Heart right ventricle (tissue), 16 donors: ENCODE measurements at places on chromosomes 7 and 10. TPM values are rescaled to one million over a fixed set of nuclear protein-coding genes. Genes with fewer than 3 reads are reported as not detected.

DNA sequence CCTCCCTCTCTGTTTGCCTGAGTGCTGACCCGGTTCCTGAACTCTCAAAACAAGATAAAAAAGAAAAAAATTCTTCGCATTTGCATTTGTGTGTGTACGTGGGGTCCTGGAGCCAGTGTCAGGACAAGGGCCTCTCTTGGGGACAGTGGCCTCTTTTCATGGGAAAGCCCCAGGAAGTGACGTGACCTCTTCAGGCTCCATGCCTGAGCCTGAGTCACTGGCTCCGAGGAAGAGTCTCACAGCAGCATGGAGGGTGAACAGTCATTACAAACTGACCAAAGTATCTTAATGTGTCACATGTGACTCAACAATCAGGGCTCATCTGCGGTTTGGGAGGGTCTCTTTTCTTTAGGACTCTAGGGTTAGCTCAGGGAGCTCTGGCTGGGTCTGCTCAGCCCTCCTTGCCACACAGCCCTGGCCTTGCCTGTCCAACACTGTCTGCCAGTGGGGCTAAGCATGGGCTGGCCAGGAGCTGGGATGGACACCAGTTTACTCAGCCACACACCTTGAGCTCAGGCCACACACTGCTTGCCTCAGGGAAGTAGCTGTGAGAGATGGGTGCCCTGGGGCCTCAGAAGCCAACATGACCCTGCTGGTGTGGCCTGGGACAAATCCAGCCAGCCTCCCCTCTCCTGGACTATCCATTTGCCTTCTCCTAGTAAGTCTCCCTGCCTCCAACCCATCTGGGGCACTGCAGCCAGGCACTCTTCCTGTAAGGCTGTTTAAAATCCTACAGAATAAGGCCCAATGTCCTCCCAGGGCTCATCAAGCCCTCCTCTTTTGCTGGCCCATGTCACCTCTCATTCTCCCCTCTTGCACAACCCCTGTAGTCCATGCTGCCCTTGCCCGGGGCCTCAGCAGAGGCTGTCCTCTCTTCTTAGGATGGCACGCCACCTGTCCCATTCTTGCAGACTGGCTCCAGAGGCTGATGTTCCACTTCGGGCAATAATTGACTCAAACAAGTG lies 10.5 kb downstream of the TMEM273 start:
- peak; percentile 60 for DNase-seq
- peaks cover 90% of the 10 kb centered on the region for H3K4me1 ChIP-seq
- no peaks in the 10 kb centered on the region for H3K36me3 ChIP-seq
- H3K4me3 ChIP-seq: peak overlapping the region; percentile 4

ETV1 gene
- total RNA-seq: 64.9 TPM

DNA sequence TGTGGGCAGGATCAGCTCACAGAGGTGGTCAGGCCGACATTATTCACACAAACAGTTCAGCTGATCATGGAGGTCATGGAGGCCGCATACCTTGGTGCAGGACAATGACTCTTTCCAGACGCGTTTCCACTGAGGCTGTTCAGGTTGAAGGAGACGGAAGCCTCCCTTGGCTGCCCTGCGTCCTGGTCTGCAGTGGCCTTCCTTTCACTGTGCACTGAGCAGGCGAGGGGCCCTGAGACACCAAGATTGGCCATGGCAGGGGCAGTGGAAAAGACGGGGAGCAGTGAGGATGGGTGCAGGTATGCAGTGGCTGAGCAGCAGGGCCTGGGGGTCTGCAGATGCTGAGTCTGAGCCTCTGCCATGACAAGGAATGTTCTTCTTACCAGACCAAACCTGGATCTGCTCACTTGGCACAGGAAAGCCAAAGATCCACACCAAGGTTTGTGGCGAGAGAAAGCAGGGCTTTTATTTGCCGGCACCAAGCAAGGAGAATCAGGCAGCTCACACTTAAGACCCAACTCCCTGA lies 263.3 kb downstream of the GLRX3 start:
- no peaks in the 10 kb centered on the region for H3K4me1 ChIP-seq
- H3K27ac ChIP-seq: no peak overlapping the region
- H3K27me3 ChIP-seq: peaks cover 6% of the 10 kb centered on the region
- H3K36me3 ChIP-seq: no peaks in the 10 kb centered on the region
- no peak for DNase-seq

NRAP gene
- 1,488 TPM for total RNA-seq

DNA sequence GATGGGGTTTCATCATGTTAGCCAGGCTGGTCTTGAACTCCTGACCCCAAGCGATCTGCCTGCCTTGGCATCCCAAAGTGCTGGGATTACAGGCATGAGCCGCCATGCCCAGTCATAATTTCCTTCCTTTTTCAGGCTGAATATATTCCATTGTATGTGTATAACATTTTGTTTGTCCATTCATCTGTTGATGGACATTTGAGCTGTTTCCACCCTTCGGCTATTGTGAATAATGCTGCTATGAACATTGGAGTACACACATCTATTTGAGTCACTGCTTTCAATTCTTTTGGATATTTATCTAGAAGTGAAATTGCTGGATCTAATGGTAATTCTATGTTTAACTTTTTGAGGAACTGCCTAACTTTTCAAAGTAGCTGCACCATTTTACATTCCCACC lies 34.6 kb downstream of the TLX1 start:
- H3K4me3 ChIP-seq: no peak overlapping the region
- H3K27me3 ChIP-seq: peaks cover 74% of the 10 kb centered on the region
- peaks cover 6% of the 10 kb centered on the region for H3K4me1 ChIP-seq
- no peak overlapping the region for H3K27ac ChIP-seq
- no peak for DNase-seq

DNA sequence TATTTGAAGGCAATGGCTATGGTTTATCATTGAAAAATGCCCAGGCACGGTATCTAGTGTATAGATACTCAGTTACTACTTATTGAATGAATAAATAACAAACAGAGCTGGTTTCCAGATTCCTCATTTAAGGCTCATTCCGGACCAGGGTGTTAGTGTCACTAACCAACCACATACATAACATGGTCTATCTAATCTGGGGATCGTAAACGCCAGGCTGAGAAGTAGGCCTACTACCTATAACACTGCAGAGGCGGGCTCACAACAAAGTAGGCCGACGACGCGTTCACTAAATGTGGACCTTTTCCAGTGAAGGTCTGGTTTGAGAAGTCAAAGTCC lies 423 bp downstream of the LSM5 start:
- no peak for DNase-seq
- peaks cover 10% of the 10 kb centered on the region for H3K36me3 ChIP-seq
- H3K27me3 ChIP-seq: no peaks in the 10 kb centered on the region
- H3K4me1 ChIP-seq: peaks cover 5% of the 10 kb centered on the region
- no peak overlapping the region for H3K27ac ChIP-seq
- H3K4me3 ChIP-seq: peak overlapping the region; percentile 81

DNA sequence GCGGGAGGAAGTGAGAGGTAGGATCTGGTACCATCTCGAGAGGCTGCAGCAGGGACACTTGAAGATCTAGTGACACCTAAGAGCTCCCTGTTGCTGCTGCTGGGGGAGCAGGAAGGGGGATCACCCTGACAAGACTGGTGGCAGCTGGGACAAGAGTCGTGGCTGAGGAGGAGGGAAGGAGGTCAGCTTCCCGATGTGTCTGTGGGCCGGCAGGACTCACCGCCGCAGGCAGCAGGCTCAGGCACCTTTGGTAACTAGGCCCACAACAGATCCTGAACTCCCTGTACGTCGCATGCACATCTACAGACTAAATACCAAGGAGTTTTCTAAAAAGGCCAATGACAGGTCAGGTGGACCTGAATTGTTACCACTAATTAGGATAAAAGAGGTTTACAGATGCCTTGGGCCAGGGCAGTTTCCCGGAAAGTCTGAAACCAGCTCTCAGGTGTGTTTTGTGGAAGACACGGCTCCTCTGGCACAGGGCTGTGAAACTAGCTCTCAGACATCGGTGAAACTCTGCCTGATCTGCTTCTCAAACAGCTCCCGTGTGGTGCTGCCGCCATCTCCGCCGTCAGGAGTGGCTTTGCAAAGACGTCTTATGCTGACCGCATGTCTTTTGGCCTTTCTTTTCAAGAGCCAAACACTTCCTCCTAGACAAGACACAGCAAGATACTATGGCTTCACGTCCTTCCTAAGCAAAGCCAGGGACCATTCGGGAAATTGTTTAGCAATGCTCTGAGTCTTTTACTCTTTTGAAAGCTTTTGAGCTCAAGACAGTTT lies 609.7 kb downstream of the PTPRN2 start:
- no peaks in the 10 kb centered on the region for H3K36me3 ChIP-seq
- H3K4me3 ChIP-seq: no peak overlapping the region
- no peaks in the 10 kb centered on the region for H3K27me3 ChIP-seq
- no peak overlapping the region for H3K27ac ChIP-seq
- H3K4me1 ChIP-seq: no peaks in the 10 kb centered on the region

ATP6V0A4 gene
- total RNA-seq: not detected

DNA sequence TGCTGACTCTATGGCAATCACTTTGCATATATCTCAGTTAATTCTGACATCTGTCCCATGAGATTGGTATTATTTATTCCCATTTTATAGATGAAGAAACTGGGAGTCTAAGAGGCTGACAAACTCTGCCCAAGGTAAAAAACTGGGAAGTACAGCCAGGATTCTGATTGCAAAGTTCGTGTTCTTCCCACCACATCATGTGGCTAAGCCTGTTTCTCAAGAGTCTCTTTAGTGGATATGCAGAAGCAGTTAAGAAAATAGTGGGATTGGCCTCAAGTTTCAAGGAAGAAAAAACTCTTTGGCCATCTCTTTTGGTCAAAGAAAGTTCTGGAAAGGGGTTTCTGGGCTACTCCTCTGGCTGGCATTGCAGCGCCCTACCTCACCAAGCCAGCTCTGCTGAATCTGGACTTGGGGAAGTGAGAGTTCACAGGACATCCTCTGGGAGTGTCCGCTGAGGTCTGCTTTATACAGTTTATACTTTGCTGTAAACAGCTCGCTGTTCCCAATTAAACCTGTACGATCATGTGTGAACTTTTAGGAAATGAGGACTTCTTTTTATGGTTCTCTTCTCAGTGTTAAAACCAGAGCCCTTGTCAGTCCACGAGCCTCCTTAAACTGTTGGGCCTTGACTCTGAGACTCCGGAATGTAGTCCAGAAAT lies 12.2 kb upstream of the BMPR1A start:
- no peak for DNase-seq
- H3K4me3 ChIP-seq: no peak overlapping the region
- H3K36me3 ChIP-seq: no peaks in the 10 kb centered on the region
- H3K4me1 ChIP-seq: peaks cover 35% of the 10 kb centered on the region
- peak overlapping the region; percentile 49 for H3K27ac ChIP-seq
- H3K27me3 ChIP-seq: peaks cover 68% of the 10 kb centered on the region

DNA sequence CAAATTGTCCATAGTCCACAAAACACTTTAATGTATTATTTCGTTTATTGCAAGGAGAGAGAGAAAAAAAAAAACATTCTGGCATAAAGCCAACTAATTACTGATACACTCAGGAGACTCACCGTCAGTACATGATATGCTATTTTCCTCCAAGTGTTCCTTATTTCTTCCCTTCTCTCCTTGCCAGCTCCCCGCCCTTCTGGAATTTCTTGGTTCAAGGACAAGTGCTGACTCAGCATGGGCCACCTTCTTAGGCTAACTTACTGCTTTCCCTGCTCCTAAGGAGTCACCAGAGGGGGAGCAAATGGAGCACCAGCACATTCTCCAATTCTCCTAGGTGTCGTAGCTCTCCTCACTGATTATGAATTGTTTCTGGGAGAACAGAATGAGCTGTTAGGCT lies 133.8 kb upstream of the HDAC9 start:
- H3K36me3 ChIP-seq: no peaks in the 10 kb centered on the region
- no peaks in the 10 kb centered on the region for H3K27me3 ChIP-seq
- no peaks in the 10 kb centered on the region for H3K4me1 ChIP-seq
- no peak overlapping the region for H3K4me3 ChIP-seq
- no peak overlapping the region for H3K27ac ChIP-seq

GRCh38 chr7:117873310-117874190 lies at the start of gene CTTNBP2:
Gene CTTNBP2, minus strand, starts transcription at chr7:117873441. Its CDS starts 26 bp downstream, at chr7:117873415.
- no peaks in the 10 kb centered on the region for H3K4me1 ChIP-seq
- DNase-seq: peak; percentile 33
- H3K36me3 ChIP-seq: no peaks in the 10 kb centered on the region
- peak within 1 kb of the TSS; percentile 61 for H3K4me3 ChIP-seq
- H3K27ac ChIP-seq: no peak within 1 kb of the TSS
- peaks cover 25% of the 10 kb centered on the region for H3K27me3 ChIP-seq

DNA sequence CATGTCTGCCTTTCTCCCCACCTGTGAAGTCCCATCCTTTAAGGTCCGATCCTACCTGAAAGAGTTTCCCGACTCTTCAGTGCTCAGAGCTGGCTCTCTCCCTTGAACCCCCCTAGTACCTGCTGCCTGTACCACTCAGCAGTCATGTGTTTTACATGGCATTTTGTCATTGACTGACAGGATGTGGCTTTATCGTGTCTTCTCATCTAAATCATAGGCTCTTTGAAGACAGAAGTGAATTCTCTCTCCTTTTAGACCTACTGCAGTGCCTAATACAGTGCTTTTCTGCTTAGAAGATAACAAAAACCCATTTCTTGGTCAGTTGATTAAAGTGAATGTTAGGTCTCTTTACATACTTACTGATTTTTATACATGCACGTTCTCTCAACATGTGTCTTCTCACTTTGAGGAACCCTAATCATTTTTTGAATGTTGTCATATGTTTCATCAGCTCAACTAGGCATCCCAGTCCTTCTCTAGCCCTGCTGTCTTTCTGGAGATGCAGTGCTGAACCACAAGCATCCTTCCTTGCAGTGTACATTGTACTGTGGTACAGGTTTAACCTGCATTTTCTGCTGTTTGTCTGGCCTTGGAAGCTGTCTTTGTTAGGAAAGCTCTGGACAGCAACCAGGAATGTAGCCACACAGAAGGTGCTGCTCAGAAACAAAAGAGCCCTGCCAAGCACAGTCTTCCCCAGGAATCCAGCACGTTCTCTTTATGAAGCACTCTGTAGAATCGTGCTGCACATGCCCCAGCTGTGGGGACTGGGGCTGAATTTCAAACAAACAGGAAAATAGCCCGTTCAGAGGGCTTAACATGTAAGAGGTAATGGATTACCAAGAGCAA lies 28.1 kb upstream of the LRRC4 start:
- H3K4me3 ChIP-seq: no peak overlapping the region
- no peak for DNase-seq
- H3K27me3 ChIP-seq: no peaks in the 10 kb centered on the region
- peaks cover 14% of the 10 kb centered on the region for H3K36me3 ChIP-seq
- no peak overlapping the region for H3K27ac ChIP-seq

NMT2 gene
- total RNA-seq: 10.9 TPM

- H3K4me1 ChIP-seq: no peaks in the 10 kb centered on the region
- H3K27me3 ChIP-seq: no peaks in the 10 kb centered on the region
- no peak for DNase-seq
- no peaks in the 10 kb centered on the region for H3K36me3 ChIP-seq
These were observed 142.7 kb downstream of the KCNMA1 start for GRCh38 chr10:77494756-77495541.

DNA sequence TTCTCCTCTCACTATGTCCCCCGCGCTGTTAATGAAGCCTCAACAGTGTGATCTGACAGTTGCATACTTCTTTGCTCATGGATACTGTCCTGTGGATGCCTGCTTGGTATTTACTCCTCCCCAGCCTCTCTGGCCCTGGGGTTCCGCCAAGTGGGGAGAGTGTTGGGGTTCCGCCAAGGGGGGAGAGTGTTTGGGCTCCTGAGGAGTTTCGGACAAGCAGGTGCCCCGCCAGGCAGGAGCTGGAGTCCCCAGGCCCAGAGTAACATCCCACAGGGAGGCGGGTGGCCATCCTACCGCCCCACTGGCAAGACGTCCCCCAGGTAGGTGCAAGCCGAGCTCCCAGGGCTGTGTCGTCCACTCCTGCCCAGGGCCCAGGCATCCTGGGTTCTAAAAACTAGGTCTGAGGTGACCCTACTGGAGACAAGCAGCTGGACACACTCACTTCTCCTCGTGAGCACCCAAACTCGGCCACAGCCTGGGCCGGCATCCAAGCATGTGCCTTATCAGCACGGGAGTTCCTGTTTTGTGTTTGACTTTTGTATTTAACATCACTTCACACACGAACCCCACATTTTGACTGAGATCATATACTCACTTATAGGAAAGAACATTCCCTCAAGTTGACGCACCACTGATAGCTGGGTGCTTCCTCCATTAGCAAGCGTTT lies 34.2 kb downstream of the CAMK2B start:
- peak overlapping the region; percentile 83 for H3K27ac ChIP-seq
- H3K27me3 ChIP-seq: no peaks in the 10 kb centered on the region
- peak; percentile 83 for DNase-seq
- peaks cover 55% of the 10 kb centered on the region for H3K4me1 ChIP-seq
- H3K4me3 ChIP-seq: no peak overlapping the region
